Activated T-cell treated with anti-CD3 and anti-CD28 coated beads, Interleukin-2, amount 50 U/mL, for 24 hours (primary cell): ENCODE measurements at places on chromosomes 11 and 22.

- no peak for DNase-seq
Measured at GRCh38 chr11:130897262-130898182, 18.8 kb downstream of the SNX19 start.

- DNase-seq, result no peak
Measured at GRCh38 chr11:46480166-46480726, 88.7 kb upstream of the CHRM4 start.

DNA sequence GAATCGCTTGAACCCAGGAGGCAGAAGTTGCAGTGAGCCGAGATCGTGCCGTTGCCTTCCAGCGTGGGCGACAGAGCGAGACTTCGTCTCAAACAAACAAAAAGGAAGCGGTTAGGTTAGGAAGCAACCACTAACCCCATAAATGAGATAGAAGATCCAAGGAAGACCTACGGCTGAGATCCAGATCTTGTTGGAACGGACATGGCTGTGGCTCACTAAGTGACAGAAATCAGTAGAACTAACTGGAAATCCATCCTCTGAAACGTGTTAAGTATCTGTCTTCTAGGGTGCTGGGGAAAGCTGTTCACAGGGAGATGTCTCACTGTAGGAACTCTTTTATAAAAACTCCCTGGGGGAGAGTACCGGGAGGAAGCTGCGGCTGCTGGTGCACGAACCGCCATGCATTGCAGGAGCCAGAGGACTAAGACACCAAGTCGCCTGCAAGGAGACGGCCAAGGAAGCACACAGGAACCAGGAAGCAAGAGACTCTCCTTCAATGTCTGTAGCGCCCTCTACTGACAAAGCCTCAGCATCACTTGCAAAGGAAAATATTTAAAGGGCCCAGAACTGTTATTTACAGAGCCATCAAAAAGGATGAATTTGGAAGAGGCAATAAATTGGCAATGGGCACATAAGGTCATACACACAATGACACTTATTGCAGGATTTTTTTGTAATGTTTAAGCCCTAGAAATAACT is 16.9 kb upstream of the SPTY2D1 start:
- peak; percentile 39 for DNase-seq

GRCh38 chr22:27405672-27406388 is 395.7 kb downstream of the MN1 start:
- peak; percentile 34 for DNase-seq

DNA sequence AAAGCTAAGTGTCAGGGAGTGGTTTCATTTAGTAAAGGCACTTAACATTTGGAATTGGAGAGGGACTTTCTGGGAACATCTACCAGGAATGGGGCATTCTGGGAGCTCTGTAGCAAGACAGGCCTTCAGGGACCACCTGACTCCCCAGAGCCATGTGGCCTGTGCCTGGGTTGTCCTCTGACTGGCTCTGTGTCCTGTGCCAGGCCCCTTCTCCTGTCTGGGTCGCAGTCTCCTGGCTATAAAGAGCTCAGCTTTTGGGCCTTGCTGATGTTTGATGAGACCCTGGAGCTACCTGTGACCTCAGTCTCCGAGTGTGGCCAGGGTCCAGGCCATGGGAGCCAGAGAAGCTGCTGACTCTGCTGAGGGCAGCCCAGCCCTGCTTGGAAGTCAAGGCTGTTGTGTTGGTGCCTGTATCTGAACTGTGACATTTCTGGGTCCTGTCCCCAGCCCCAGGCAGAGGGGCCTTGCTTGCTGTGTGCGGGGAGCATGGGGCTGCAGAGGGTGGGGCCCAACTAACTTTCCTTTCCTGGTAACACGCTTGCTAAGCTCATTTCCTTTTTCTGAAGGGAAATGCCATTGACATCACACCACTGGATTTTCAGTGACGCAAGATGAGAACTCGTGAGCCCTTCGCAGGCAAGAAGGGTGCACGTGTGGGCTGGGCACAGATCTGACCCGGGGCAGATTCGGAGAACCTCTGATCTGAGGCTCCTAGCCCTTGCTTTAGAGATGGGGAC is 41.3 kb downstream of the LRRC32 start:
- peak; percentile 43 for DNase-seq

- DNase-seq, result no peak
Measured at GRCh38 chr11:57069942-57070341, 81.2 kb downstream of the OR5AK2 start.

GRCh38 chr11:10072841-10073240 is 221.2 kb downstream of the SBF2 start:
- DNase-seq, result no peak

DNA sequence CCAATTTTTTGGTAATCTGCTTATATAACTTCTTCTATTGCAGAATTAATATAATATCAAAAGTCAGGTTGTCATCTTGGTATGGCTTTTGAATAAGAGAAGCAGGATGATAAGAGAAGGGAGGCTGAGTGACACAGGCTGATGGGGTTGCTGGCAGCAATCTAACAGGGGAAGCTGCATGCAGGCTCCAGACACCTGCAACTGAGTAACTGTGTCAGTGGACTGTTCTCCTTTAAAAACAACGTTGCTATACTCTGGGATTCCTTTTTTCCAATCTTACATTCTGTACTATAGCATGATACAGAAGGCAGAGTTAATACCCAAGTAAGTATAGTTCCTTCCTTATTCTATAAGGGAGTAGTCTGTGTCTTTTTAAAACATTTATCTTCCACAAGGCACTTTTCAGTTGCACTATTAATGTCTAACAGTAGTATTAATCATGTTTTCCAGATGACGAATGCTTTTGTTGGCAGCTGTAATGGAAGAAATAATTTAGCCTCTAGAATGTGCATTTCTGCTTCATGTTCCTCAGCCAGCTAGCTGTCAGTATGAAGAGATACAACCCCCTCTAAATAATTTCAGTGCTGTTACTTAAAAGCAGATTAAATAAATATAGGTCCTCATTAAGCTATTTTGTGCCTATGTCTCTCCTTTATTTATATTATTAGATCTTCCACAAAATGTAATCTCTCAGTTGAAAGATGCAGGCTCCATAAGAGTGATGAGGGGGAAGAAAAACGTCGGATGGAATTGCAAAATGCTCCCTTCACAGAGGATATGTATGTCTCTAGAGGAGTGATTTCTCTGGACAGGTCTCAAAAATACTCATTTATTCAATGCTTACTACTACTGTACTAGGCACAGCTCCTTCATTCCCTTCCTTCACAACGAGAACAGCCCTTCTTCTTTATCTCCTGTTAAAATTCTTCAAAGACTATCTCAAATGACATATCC is 50.8 kb downstream of the ATG16L2 start:
- DNase-seq, result no peak

DNA sequence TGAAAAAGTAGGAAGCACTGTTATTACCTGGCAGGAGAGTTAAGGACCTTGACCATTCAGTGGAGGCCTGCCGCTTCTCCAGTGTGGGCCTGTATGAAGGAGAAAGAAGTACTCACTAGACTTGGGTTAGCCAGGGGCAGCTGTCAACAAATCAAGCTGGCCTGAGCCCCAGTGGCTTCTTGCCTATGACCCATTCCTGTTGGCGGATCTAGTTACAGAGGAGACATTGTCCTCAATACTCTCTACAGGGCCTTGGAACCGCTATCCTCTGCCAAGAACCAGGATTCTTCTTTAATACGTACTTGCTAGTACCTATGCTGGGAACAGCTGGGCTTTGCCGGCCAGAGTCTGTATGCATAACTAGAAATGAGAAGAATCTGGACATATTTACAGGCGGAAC is 68.1 kb downstream of the ALX4 start:
- no peak for DNase-seq

GRCh38 chr22:24115247-24116207 is 65.8 kb upstream of the SUSD2 start:
- no peak for DNase-seq

DNA sequence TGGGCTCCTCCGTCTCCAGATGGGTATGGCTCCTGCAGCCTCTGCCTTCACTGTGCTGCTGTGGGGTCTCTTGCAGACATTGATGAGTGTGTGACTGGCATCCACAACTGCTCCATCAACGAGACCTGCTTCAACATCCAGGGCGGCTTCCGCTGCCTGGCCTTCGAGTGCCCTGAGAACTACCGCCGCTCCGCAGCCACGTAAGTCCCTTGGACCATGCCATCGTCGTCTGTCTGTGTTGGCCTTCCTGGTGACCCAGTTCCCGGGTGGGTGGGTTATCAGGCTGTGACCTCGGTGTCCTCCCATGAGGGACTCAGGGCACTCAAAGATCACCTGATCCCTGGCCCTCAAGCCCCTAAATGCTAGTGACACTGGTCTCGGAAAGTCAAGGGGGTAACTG is 47.7 kb downstream of the FBLN1 start:
- no peak for DNase-seq

DNA sequence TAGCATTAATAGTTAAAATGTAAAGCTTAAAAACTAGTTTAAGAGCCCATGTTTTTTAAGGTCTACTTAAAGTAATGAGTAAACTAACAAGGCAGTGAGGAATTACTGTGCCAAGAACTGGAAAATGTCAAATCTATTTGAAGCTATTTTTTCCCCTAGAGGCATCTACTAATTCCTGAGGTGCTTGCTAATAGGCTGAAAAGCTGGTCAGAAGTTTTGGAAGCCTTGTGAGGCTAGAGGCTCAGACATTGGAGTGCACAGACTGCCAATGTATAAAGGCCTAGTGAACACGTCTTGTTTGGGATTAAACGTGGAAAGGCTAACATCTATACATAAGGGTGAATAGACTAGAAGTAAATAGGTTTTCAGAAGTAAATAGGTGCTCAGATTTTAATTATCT is 136.5 kb upstream of the C11orf87 start:
- no peak for DNase-seq

DNA sequence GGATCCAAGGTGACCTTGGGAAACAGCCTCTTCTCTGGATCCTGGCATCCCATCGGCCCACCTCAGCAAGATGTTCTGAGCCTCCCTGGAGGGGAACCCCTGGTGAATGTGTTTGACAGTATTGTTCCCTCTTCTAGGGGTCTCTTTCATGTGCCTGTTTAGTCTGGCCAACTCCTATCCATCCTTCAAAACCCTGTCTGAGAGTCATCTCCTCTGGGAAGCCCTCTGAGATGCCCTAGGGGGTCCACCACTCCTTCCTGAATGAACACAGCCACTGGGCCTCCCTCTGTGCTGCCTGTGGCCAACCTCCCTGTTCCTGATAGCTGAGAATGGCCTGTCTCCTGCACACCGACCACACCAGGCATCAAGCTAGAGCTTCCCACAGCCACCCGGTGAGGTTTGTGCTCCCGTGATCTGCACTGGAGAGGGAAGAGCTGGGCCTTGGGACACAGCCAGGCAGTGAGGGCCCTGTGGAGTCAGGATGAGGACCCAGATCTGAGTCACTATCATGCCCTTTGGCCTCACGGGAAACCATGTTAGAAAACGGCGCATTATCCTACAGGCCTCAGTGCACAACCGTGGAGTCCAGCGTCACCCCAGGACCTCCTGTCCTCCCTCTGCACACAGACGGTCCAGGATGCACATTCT is 8.8 kb downstream of the WNT7B start:
- DNase-seq, result no peak
